CD4-positive, alpha-beta memory T cell (primary cell): ENCODE measurements at places on chromosomes 12 and 14. TPM values are rescaled to one million over a fixed set of nuclear protein-coding genes. Genes with fewer than 3 reads are reported as not detected.

Gene CLEC9A
- total RNA-seq, result not detected

Gene PLBD1
- total RNA-seq, result 0.47 TPM

Gene NGB
- not detected for total RNA-seq

Gene NPFF
- total RNA-seq, result not detected

Gene IFI27
- total RNA-seq, result 1.5 TPM

Gene RPGRIP1
- not detected for total RNA-seq

DNA sequence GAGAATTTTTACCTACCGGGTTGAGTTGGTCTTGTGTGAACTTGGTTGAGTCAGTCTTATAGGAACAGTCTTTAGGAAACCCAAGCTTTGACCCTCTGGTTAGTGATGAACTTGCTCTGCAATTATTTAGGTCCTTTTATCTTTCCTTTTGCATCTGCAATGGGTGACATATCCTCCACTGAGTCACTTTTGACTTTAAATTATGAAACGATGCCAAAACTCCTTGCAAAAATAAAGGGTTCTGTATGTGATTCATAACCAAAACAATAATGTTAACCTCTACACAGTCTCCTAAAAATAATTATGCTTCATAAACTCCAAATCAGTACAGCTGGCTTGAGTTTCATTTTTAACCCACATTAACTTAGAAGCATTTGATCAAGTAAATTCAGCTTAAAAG lies 979.4 kb downstream of the GALC start:
- no peaks in the 10 kb centered on the region for H3K4me1 ChIP-seq
- H3K27me3 ChIP-seq, result no peaks in the 10 kb centered on the region
- no peak overlapping the region for H3K4me3 ChIP-seq
- DNase-seq, result no peak
- H3K27ac ChIP-seq, result no peak overlapping the region

- H3K4me3 ChIP-seq, result no peak overlapping the region
- no peaks in the 10 kb centered on the region for H3K36me3 ChIP-seq
- no peak overlapping the region for H3K27ac ChIP-seq
- no peaks in the 10 kb centered on the region for H3K27me3 ChIP-seq
- H3K4me1 ChIP-seq, result no peaks in the 10 kb centered on the region
Observed at GRCh38 chr14:34201909-34202637, 251.2 kb upstream of the EGLN3 start.

GRCh38 chr14:103916636-103917262 lies 11.5 kb upstream of the TDRD9 start:
- peaks cover 21% of the 10 kb centered on the region for H3K4me1 ChIP-seq
- H3K4me3 ChIP-seq, result no peak overlapping the region
- no peak for DNase-seq
- H3K27ac ChIP-seq, result no peak overlapping the region
- no peaks in the 10 kb centered on the region for H3K27me3 ChIP-seq

DNA sequence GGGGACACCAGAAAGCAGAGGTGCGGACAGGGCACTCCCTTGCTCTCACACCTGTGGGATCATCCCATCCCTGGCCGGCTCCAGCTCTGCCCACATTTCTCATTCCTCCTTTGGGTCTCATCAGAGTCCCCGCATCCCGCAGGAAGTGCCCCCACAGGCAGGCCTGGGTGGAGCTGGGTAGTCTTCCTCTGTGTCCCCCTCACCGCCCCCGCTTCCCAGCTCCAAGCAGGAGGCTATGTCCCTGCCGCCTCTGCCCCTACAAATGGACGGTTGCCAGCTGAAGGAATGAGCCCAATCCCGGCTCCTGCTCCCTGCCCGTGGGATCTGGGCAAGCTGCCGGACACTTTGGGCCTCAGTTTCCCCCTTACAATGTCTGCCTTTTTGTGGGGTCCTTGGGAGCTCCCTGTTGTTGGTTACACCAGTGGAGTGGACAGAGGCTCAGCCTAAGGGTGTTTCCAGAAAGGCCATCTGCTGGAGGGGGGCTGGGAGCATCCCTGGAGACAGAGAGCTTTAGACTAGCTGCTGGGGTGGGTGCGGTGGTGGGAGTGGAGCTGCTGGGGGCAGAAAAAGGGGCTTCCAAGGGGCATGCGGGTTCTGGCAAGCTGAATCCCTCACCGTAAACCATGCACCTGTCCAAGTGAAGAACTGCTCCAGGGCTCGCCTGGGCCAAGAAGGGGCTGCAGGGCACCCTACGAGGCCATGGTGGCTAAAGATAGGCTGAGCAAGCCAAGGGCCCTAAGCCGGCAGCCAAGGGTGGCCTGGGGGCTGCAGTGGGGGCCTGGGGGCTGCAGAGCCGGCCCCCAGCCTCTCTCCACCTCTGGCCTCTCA lies 7.9 kb upstream of the GPR132 start:
- H3K4me3 ChIP-seq, result no peak overlapping the region
- peaks cover 52% of the 10 kb centered on the region for H3K4me1 ChIP-seq
- no peak for DNase-seq

- DNase-seq, result no peak
- H3K27me3 ChIP-seq, result no peaks in the 10 kb centered on the region
- no peaks in the 10 kb centered on the region for H3K36me3 ChIP-seq
Observed at GRCh38 chr12:87921621-87922020, 107.6 kb downstream of the C12orf50 start.

GRCh38 chr12:10154145-10154496 lies 17.8 kb downstream of the OLR1 start:
- peaks cover 14% of the 10 kb centered on the region for H3K4me1 ChIP-seq
- H3K4me3 ChIP-seq, result peak overlapping the region; percentile 92
- H3K27ac ChIP-seq, result no peak overlapping the region
- DNase-seq, result no peak
- H3K36me3 ChIP-seq, result no peaks in the 10 kb centered on the region

DNA sequence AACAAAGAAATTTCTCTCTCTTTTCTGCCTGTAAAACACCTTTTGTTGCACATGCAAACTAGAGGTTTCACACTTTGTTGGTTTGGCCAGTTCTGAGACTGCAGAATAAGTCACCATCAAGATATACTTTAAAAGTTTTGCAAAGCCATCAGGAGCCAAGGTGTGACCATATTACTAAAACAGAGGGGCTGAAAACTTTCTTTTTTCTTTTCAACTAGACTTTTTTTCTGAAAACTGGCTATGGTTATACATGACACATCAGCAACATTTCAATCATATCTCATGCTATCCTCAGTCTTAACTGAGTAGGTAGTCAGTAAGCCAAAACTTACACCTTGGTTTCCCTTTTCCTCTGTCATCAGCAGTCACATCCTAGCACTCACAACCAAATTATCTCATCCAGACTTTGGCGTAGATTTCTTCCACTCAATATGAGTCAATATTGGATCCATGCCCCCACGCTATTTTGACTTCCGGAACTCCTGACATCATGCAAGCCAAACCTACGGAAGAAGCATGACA lies 4.1 kb upstream of the IFNG start:
- H3K4me1 ChIP-seq, result peaks cover 21% of the 10 kb centered on the region
- H3K27me3 ChIP-seq, result no peaks in the 10 kb centered on the region
- no peak for DNase-seq

DNA sequence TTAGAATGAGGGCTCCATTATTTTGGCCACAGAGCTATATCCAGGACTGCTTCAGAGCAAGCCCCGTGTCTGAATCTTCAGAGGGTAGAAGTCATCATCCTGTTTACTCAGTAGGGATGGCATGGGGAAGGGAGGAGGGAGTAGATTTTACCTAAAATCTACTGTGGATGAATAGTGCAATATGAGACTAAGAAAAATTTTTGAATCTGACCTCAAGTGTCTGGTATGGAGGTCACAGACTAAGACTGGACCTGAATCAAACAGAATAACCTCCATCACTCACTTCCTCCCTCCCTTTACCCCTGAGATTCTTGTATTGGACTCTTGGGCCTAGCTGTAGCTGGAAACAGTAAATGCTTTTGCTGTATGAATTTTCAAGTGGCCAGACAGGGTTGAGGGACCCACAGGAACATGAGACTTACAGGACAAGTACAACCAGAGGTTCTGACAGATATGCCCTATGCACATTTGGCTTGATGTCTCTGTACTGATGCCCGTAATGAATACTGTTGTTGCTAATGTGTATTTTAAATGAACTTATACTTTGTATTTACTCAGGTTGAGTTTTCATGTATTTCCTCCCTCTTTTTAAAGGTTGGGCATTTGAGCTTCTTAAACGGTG lies 78.5 kb downstream of the CCDC91 start:
- no peaks in the 10 kb centered on the region for H3K4me1 ChIP-seq
- DNase-seq, result no peak
- H3K27me3 ChIP-seq, result no peaks in the 10 kb centered on the region
- no peak overlapping the region for H3K27ac ChIP-seq
- no peak overlapping the region for H3K4me3 ChIP-seq

DNA sequence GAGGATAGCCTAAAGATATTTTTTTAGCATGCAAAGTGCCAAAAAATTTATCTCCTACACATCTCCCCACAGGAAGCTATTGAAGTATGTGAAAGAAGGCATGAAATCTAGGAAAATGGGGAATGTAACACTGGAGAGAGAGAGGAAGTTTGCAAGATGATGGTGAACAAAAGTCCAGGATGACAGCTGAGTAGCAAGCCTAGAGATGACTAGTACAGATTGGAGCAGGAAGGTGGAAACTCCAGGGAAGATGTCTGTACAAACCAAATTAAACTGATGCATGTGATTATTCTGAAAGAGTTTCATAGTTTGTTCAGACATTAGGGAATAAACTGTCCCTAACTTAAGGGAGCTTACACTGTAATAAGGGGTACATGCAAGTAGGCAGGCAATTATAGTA lies 99.3 kb downstream of the RAD51B start:
- no peak overlapping the region for H3K27ac ChIP-seq
- no peak overlapping the region for H3K4me3 ChIP-seq
- H3K4me1 ChIP-seq, result no peaks in the 10 kb centered on the region
- no peaks in the 10 kb centered on the region for H3K36me3 ChIP-seq
- no peaks in the 10 kb centered on the region for H3K27me3 ChIP-seq
- DNase-seq, result no peak

- no peak overlapping the region for H3K4me3 ChIP-seq
- H3K27me3 ChIP-seq, result peaks cover 5% of the 10 kb centered on the region
- H3K27ac ChIP-seq, result no peak overlapping the region
- no peak for DNase-seq
- H3K4me1 ChIP-seq, result peaks cover 14% of the 10 kb centered on the region
Observed at GRCh38 chr12:67070307-67070600, 198.9 kb upstream of the CAND1 start.

GRCh38 chr12:27549801-27550652 lies 26.0 kb downstream of the PPFIBP1 start:
- no peaks in the 10 kb centered on the region for H3K36me3 ChIP-seq
- H3K27ac ChIP-seq, result no peak overlapping the region
- H3K4me1 ChIP-seq, result no peaks in the 10 kb centered on the region
- no peak for DNase-seq
- no peak overlapping the region for H3K4me3 ChIP-seq

- no peak overlapping the region for H3K27ac ChIP-seq
- no peaks in the 10 kb centered on the region for H3K27me3 ChIP-seq
- DNase-seq, result no peak
- no peak overlapping the region for H3K4me3 ChIP-seq
- H3K4me1 ChIP-seq, result peaks cover 5% of the 10 kb centered on the region
- H3K36me3 ChIP-seq, result no peaks in the 10 kb centered on the region
Observed at GRCh38 chr14:95541932-95542930, 7.4 kb downstream of the GLRX5 start.

DNA sequence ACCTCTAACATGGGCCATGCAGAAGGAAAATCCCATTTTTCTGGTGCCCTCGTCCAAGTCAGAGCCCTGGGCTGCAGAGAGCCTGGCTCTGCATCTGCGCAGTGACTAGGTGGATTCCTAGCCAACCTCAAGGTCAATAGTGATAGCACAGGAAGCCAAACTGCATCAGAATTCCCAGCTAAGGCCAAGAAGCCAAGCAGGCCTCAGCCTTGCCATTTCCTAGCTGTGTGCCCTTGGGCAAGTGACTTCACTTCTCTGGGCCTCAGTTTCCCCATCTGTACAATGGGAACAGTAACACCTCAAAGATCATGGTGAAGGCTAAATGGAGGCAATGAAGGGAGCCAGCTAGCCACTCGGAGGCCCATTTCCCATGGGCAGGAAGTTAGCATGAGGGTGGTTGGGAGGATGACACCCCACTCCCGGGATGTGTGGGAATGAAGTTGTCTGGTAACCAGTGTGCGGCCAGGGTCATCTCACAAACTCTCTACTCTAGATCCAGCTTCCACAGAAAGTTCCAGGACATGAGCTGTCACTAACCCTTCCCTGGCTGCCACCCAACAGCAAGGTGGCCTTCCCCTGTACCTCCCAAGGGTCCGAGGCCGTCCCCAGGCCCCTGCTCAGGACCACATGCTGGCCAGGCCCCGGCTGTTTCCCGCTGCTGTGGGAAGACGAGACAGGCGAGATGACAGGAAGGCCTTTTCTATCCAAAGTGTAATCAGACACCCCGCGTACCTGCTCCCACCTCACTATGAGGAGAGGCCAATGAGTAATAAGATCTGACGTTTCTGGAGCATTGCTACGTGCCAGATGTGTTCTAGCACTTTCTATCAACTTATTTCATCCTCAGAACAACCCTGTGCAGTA lies 125.7 kb downstream of the SCARB1 start:
- no peak overlapping the region for H3K4me3 ChIP-seq
- H3K27ac ChIP-seq, result no peak overlapping the region
- DNase-seq, result no peak

GRCh38 chr12:51721282-51721940 lies 127.1 kb downstream of the FIGNL2 start:
- DNase-seq, result peak; percentile 35
- no peak overlapping the region for H3K4me3 ChIP-seq

DNA sequence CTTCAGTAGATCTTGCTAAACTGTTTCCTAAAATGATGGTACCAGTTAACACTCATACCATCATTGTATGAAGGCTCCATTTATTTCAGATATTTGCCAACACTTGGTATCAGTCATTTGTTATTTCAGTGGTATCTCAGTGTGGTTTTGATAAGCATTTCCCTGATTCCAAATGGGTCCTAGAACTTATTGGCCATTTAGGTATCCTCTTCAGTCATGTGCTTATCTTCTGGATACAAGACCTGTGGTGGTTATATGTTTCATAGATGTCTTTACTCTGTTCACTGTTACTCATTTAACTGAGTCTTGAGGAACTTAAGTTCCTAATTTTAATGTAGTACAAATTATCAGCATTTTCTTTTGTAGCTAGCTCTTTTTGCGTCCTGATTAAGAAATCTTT lies 13.5 kb downstream of the SINHCAF start:
- no peak overlapping the region for H3K4me3 ChIP-seq
- DNase-seq, result no peak
- H3K4me1 ChIP-seq, result peaks cover 24% of the 10 kb centered on the region
- H3K27me3 ChIP-seq, result no peaks in the 10 kb centered on the region
- no peak overlapping the region for H3K27ac ChIP-seq

GRCh38 chr12:9588749-9589148 lies 19.0 kb downstream of the KLRB1 start:
- DNase-seq, result no peak
- no peaks in the 10 kb centered on the region for H3K27me3 ChIP-seq
- H3K4me1 ChIP-seq, result no peaks in the 10 kb centered on the region
- H3K27ac ChIP-seq, result no peak overlapping the region

DNA sequence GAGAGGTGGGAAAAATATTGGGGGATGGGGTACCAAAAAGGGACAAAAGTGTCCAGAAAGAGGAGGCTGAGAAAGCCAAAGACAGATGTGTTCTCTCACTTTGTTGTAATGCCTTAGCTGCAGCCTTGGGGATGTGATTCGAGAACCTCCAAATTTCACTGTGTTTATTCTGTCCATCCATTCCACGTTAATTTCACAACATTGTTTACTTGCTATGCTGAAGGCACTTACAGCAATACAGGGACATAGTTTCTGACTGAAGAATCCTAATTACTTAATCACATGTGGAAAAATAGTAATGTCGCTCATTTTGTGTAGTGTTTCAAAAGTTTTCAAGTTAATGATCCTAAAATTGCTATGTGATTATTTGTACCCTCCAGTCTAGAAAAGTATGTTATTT lies 146.2 kb upstream of the SLC38A2 start:
- H3K27me3 ChIP-seq, result no peaks in the 10 kb centered on the region
- H3K4me1 ChIP-seq, result peaks cover 19% of the 10 kb centered on the region
- no peak overlapping the region for H3K4me3 ChIP-seq
- H3K27ac ChIP-seq, result no peak overlapping the region
- DNase-seq, result no peak
